ENCODE measurements at places on chromosomes 6 and 20.
A peak's percentile ranks its signal among the peaks of the same experiment; 100 is the strongest.

DNA sequence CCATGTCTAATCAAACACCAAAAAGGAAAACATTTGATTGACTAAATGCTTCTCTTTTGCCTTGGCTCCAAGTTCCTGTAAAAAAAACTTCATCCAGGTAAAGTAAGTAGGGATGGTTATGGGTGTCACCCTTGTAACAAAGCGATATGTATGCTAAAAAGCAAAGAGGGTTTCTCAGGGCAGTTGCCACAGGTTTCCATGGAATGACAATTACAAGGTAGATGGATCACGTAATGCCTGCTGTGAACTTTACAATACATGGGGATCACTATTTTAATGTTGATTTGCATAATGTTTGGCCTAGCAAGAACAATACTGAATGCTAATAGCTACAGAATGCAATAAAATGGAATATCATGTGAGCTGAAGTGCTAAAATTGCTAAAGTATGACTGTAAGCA, 2.9 kb upstream of the BMP2 start:
- DNase-seq: no peak

DNA sequence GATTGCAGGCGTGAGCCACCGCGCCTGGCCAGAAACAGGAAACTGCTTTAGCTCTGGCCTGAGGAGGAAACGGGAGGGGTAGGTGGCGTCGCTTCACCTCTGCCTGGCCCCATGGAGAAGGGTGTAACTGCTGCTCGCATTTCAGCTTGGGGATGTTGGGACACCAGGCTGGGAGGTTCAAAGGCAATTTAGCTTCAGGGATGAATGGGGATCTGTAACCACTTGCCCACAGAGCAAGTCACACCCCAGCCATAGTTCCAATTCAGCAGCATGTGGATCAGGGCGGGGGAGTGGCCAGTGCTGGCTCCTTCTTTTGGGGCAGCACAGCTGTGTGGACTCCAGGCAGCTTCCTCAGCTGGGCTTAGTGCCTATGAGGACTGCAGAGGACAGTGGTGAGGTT, 34.8 kb upstream of the NUP153 start:
- DNase-seq: no peak

DNA sequence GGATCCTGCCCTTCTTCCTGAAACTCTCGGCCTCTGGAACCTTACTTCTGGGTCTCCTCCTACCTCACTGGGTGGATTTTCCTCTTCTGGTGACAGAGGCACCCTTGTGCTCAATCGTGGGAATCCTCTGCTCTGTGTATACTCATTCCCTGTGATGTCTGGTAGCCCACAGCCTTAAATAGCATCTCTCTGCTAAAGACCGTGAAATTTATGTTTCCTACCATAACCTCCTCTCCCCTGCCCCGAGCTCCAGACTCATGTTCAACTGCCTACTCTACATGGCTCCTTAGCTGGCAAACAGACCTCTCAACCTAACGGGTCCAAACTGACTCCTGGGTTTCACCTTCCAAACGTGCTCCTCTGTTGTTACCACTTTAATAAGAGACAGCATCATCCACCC, 9.9 kb downstream of the MMP9 start:
- DNase-seq: no peak

- no peak for DNase-seq
Measured at GRCh38 chr6:107607116-107607515, 117.2 kb downstream of the SOBP start.

- no peak for DNase-seq
Measured at GRCh38 chr20:3990716-3991115, 24.6 kb downstream of the RNF24 start.

DNA sequence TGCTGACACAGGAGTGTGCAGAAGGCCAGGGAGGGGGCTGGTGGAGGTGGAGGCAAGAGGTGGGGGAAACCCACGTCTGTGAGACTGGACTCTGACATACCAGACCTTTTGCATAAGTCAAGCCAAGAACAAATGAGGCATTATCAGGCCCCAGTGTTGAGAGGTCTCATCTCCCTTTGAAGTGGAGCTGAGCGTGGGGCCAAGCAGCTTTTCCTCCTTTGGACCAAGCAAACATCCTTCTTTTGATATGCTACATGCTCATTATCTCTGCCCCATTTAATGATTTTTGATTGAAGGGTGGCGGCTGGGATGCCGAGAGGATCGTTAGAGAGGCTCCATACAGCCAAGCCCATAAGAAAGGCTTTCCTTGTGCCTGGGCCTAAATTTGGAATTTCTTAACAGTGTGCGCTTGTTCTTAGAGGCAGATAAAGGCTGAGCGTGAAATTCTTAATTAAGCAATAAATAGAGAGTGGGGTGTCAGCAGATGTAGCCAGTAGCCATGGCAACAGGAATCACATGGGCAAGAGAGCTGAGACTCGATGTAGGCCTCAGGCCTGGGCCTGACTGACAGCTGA, 244.5 kb downstream of the PKHD1 start:
- DNase-seq: no peak

GRCh38 chr6:33610067-33610466, 11.1 kb upstream of the ITPR3 start:
- DNase-seq: no peak

GRCh38 chr6:30219244-30219643, 6.0 kb upstream of the TRIM26 start:
- DNase-seq: peak; percentile 86

- no peak for DNase-seq
Measured at GRCh38 chr20:17381724-17382123, 149.5 kb downstream of the BFSP1 start.

All from OCI-M1 (cell line).